ENCODE measurements at places on chromosomes 1 and 21. TPM values are rescaled to one million over a fixed set of nuclear protein-coding genes. Genes with fewer than 3 reads are reported as not detected.

C8A gene
- total RNA-seq = not detected

TSNAX gene
- 34.5 TPM for total RNA-seq

AADACL3 gene
- total RNA-seq = not detected

CHRM3 gene
- 0.03 TPM for total RNA-seq

TRIM17 gene
- total RNA-seq = not detected

NECAP2 gene
- total RNA-seq = 86.0 TPM

SPRR2B gene
- total RNA-seq = not detected

STYXL2 gene
- total RNA-seq = not detected

TTC39A gene
- total RNA-seq = 0.82 TPM

ZNHIT6 gene
- total RNA-seq = 11.6 TPM

ERG gene
- total RNA-seq = 4.4 TPM

NCF2 gene
- 0.53 TPM for total RNA-seq

SYT11 gene
- 48.6 TPM for total RNA-seq

F3 gene
- not detected for total RNA-seq

DNASE2B gene
- total RNA-seq = not detected

OPRD1 gene
- total RNA-seq = under 0.01 TPM

RNU1-3 gene
- total RNA-seq = not detected

MAP10 gene
- total RNA-seq = 1.9 TPM

Measured in MG63 (cell line).